ENCODE measurements at places on chromosomes 1 and 21. TPM values are rescaled to one million over a fixed set of nuclear protein-coding genes. Genes with fewer than 3 reads are reported as not detected.

DNA sequence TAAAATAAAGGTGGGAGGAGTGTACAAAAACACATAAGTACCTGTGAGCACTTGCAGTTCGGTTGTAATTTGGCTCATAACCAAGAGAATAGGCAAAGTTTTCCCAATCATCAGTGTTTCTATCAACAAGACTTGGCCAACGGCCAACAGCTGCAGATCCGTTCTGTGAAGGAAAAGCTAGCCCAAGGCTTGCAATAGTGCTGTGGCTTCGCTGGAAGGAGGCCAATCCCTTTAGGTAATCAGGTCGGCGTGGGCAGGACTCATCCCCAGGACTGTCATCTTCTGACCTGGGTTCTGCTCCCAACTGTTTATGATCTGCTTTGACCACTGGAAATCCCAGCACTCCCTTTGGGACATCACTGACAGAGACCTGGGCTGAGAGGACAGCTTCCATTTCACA, 107.8 kb downstream of the LYST start:
- no peak for DNase-seq

MX2 gene
- total RNA-seq: 13.2 TPM

DNA sequence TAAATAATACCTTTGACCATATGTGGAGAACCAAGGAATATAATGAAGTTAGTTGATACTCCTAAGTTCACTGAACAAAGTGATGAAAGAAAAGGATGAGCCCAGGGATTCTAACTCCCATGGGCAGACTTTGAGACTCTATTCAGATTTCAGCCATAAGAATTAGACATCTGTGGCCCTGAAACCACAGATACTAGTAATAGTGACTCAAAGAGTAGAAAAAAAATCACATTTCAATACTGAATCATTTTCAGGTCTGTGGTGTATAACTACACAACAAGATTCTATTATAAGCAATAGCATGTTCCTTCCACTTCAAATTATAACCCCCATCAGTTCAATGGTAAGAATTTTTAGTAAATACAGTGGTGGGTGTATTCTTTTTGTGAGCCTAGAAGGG, 16.4 kb upstream of the F13B start:
- DNase-seq: no peak

DNA sequence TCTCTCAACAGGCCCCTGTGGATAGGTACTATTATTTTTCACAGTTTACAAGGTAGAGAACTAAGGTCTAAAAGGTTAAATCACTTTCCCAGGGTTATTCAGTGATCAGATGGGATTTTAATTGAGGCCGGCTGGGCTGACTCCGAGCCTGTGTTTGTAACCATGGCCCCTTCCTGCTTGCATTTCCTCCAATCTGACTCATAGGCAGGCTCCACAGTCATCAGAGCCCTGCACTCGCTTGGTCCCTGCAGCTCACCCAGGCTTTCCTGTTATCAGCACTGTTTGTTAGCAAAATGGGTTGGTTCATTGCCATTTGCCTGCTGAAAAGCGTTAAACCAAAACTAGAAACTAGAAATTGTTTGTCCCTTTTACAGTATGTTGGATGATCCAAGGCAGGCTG, 41.4 kb upstream of the LMX1A start:
- DNase-seq: peak; percentile 48

DNA sequence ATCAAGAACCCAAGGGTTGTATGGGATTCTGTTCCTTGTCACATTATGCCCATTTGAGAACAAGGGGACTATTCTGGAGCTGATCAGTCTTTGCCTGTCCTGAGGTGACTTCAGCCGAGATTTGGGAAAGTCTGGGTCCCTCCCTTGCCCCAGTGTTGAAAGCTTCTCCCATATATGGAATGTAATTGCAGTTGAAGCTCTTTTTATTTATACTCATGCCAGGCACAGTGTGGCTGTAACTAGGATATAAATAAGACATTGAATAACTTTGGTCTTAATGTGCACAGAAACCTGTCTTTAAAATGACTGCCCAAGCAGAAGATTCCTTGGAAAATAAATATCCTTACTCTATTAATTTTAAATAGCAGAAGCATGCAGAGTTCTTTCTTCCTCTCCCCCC, 15.2 kb downstream of the AKNAD1 start:
- DNase-seq: no peak

DNA sequence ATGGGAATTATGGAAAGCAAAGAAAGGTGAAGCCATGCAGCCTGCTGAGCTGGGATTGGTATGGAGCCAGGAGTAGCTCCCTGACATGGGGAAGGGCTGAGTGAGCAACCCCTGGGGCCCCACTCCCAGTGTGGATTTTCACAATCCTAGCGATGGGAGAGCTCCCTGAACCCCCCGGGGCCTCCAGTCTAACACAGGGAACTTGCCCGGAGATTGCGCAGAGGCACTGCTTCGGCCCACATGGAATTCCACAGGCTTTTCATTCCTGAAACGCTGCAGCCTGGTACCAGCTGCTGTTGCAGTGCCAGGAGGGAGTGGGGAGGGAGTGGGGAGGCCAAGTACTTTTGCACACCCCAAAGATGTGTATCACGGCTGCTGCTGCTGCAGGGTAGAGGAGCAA, 110.4 kb upstream of the C21orf91 start:
- no peak for DNase-seq

DNA sequence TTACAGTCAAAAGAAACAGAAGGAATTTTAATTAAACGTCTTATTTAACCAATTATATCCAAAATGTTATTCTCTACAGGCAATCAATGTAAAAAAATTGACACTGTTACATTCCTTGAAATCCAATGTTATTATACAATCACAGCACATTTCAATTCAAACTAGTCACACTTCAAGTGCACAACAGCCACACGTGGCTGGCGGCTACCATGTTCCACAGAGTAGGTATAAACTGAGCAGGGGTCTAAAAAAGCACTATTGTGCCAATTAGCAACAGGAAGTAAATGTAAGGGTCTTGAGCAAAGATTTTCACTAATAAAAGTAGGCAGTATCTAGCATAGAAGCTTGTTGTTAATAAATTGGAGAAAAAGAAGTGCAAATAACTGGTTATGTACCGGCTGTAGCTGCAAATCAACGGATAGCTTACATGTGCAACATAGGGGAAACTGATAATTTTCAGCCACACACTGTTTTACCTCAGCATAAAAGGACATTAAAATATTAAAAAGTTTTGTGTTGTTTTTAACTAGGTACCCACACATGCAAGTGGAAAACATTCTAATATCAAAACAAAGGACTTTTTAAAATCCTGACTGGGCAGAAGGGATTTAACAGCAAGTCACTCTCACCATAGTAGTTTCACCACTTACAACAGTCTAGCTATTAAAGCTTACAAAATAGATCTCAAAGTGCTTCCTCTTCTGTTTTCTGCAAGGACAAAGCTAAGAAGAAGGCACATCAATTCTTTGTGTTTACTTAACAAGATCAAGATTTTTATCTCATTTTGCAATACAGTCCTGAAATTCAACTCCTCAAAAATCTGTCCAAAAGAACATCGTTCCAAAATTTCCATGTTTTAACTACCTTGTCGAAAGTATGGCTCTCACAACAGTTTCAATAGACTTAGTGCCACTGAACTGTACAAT, 2.5 kb downstream of the CSDE1 start:
- DNase-seq: no peak

DNA sequence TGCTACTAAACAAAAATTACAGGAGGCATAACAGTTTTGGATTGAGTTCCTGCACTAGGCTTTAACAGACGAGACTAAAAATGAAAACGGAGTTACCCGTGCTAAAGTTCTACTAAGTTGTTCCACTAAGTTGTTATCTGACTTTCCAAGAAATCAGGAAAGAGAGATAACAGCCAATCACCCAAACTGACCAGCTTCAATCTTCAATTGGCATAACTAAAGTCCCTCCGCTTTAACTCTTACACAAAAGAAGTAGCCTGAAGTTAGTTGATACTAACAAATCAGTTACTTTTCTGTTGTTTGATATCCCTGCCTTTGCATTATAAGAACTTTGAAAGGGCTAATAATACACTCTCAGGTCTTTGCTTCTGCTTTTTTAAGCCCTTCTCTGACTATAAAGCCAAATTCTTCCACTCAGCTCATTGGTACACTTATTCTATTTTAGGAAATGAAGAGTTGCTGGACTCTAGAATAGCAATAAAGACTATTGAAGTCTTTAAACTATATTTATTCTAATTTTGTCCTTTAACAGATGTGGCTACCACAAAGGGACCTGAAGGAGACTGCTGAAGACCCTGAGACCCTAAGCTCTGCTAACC, 61.3 kb downstream of the TESK2 start:
- no peak for DNase-seq

DNA sequence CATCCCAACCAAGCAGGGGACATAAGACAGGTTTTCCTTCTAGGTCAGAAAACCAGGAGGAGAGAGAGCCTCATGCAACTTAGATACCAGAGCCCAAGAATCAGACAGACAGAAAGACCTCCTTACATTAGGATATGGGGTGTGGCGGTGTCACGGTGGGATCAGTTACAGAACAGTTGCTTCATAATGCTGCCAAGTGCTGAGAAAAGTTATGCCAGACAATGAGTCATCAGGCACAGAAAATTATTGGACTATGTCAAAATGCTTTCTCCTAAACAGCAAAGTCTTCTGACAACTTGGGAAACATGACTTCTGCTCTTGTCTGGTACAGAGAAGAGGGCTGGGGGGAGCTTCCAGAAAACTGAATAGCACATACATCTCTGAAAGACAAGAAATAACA, 1120.2 kb upstream of the TMPRSS15 start:
- no peak for DNase-seq

SFN gene
- 30.1 TPM for total RNA-seq

LMX1A gene
- total RNA-seq: not detected

OR2T2 gene
- not detected for total RNA-seq

DNA sequence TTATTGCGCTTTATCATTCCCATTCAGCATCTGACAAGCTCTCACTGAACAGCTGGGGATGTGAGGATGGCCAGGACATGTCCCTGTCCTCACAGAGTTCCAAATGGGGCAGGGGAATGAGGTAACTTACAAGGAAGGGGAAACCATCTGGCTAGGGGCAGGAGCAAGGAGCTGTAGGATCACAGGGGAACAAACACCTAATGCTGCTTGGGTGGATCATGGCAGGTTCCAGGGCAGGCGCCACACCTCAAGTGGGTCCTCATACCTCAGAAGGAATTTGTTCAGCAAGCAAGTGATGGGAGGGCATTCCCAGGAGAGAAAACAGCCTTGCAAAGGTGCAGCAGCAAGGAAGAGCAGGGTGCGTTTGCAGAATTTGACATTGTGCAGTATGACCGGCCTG, 35.1 kb upstream of the GRIK3 start:
- no peak for DNase-seq

- DNase-seq: no peak
Measured at GRCh38 chr1:56827711-56828110, 8.5 kb upstream of the FYB2 start.

SPATA17 gene
- total RNA-seq: 0.12 TPM

KLF17 gene
- total RNA-seq: not detected

ANKRD35 gene
- not detected for total RNA-seq

NGF gene
- 2.8 TPM for total RNA-seq

USP48 gene
- total RNA-seq: 22.8 TPM

AKNAD1 gene
- 2.1 TPM for total RNA-seq

GRCh38 chr1:171500304-171500703, 15.0 kb downstream of the PRRC2C start:
- DNase-seq: no peak

GJA9 gene
- total RNA-seq: not detected

DNA sequence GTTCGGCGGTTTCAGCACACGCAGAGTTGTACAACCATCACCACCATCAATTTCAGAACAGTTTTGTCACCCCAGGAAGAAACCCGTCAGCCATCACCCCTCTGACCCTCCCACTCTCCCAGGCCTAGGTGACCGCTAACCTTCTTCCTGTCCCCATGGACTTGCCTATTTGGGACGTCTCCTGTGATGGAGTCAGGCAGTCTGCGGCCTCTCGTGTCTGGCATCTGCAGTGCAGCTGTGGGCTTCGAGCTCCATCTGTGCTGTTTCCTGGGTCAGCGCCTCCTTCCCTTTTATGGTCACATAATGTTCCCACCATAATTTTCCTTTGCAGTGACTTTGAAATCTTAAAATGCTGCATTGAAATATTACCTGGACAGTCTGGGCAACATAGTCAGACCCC, 24.4 kb downstream of the SLC45A1 start:
- DNase-seq: no peak

DNA sequence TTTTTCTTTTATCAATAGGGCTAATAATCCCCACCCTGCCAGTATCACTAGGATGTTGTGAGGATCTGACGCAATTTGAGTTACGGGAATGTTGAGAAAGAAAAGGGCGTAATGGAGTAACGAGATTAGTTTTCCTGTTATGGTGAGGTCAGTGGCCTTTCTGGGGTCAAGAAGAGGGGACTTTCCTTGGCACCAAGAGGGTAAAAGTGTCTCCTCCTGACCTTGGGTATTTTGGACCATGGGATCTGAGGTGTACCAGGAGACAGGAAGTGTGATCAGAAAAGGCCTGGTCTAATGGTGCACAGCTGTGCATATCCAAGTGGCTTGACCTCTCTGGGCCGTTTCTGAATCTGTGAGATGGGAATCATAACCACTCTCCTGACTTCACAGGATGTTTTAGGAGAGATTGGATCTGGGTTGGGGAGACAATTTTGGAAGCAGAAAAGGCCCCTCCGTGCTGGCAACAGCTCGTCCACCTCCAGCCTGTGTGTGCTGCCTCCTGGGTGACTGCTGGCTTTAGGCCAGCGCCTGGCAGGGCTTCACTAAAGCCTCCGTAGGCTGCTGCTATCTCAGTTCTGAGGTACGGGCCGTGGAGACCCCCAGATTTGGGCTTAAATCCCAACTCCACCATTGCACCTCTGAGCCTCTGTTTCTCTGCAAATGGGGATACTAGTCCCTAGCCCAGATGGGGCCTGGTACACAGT, 37.1 kb downstream of the ALPL start:
- no peak for DNase-seq

TESK2 gene
- 0.84 TPM for total RNA-seq

CD1E gene
- not detected for total RNA-seq

PRR9 gene
- not detected for total RNA-seq

PTAFR gene
- total RNA-seq: not detected

CFHR4 gene
- total RNA-seq: not detected

DNA sequence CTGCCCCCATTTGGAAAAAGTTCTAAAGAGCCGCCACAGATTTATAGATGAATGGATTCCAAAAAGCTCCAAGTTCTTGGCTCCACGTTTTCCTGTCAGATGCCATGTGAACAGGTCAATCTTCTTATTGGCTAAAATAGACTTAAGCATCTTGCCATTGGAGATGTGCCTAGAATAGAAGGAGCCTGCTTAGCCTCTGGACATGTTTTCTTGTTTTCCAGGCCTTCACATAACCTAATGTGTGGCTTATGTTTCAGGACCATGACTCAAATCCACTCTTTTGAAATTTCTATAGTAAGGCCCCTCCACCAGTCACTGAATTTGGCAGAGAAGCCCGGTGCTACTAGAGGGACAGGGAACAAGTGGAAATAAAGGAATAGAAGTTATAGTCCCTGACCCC, 31.5 kb downstream of the PHC2 start:
- DNase-seq: no peak

- DNase-seq: no peak
Measured at GRCh38 chr21:39805983-39806382, 61.0 kb downstream of the IGSF5 start.
